ENCODE measurements at places on chromosomes 3 and 15.
A peak's percentile ranks its signal among the peaks of the same experiment; 100 is the strongest.

GRCh38 chr15:100224206-100225185 is 117.3 kb downstream of the ADAMTS17 start:
- no peak for DNase-seq

- no peak for DNase-seq
Measured at GRCh38 chr3:119331661-119332060, 37.5 kb downstream of the ARHGAP31 start.

GRCh38 chr15:33419701-33420100 is 108.9 kb downstream of the RYR3 start:
- no peak for DNase-seq

- DNase-seq = no peak
Measured at GRCh38 chr3:150480877-150481276, 65.4 kb downstream of the SERP1 start.

DNA sequence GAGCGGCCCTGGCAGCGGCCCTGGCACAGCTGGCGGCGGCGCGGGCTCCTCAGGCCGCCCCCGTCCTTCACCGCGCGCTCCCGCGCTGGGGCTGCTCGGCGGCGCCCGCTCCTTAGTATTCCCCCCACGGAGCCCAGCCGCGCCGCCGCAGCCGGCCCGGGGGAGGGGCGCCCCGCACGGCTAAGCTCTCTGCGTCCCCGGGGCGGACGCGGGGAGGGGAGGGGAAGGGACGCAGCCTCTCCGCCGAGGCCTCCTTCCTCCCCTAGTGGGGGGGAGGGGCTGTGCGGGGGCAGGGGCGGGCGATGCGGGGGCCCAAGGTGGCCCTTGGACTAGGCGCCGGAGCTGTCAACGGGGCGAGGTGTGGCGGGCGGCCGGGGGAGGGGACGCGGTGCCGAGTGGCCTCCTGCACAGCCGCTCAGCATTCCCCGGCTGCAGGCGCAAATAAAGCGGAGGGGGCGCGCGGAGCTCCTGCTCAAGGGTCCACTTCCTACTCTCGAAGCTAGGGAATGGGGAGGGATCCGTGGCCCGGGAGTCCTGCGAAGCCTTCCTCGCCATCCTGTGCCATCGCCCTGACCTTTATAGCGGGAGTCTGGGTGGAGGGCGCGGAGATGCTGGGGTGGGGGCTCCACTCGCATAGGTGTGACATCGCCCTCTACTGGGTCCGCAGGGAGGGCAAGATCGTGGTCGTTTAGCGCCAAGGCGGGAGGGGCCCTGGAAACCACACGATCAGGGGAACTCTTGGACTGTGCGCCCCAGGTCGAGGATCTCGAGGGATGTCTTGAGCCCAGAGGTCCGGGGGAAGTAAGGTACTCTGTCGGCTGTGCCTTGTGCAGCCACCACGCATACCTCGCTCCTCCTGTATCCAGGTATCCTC is 22.2 kb downstream of the EPHB3 start:
- no peak for DNase-seq

DNA sequence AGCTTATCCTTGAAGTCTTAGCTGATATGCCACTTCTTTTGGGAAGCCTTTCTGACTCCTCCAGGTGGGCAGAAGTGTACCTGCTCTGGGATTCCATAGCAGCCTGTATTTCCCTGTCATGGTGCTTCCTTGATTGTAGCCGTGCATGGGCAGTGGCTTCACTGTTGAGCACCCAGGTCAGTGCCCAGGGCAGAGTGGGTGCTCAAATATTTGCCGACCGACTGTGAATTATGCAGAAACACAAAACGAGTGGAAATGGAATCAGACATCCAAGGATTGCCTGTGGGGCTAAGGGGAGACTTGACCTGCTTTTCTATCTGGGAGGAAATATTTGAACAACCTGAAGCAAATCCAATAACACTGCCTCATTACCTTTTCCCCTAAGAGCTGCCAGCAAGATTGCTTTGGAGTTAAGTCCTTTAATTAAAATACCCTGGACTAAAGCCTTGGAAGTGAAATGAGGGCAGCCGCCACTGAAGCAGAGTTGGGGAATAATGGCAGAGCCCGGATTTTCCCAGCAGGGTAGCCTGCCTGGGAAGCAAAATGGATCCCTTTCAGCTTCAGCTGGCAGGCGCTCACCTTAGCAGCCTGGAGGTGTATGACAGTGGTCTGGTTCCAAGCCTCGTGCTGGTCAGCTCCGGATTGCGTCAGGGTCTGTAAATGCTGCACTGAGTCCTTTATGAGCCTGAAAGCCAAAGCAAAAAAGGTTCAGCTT is 14.9 kb downstream of the ACOX2 start:
- no peak for DNase-seq

DNA sequence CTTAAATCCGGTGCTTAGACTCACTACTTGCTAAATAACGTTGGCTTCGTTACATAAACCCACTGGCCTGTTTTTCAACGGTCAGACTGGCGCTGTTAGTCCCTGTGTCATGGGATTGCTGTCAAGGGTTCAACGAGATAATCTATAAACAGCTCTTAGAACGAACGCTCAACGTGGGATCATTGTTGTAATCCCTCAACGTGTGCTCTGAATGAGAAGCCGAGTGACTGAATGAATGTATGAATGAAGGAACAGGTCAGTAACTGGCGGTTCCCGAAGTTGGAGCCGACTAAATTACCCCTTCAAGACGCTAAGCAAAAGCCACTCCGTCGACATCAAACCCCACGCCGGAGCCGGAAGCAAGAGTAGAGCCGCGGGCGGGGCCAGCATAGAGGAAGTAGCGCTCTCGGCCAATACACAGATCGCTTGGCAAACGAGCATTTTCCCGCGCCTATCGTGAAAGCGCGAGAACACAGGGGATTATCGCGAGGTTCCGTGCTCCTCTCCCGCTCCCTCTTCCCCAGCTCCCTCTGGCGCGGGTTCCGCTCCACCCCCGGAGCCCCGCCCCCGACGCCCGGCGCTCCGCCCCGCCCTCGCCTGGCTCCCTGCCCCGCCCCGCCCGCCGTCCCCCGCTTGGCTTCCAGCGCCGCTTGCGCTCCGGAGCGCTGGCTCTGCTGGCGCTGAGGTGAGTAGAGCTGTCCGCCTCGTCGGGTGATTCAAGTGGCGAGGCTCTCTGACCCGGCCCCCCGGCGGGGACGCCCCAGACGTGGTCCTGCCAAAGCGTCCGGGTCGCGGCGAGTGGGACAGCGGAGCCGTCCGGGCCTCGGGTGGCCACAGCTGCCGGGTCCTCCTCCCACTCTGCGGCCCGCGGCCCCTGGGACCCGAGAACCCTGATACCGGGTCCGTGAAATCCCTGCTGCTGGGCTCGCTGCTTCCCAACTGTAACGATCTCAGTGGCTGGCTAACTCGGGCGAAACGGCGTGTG is at the start of gene LRRC28:
Gene LRRC28, plus strand, starts transcription at position 625 of the 985 bp plus-strand sequence. CDS start 4,477 bp downstream, outside the sequence.
- DNase-seq = peak; percentile 93

DNA sequence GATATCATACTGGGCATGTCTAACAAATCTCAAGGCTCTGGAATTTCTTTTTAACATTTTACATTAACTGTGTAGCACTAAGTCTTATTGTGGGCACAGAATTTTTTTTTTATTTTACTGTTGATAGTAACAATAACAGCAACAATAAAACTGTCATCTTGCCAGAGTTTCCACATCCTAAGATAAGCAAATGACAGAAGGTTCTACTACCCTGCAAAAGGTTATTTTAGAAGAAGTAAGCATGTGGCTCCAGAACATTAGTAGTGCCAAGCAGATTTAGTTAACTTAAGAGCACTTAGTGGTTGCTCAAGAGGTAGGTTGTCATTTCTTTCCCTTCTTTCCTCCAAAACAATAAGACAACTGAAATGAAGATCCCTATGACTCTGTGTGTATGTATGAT is 743.0 kb upstream of the CBLB start:
- no peak for DNase-seq

- DNase-seq = no peak
Measured at GRCh38 chr3:71128961-71129360, 454.6 kb downstream of the FOXP1 start.

- no peak for DNase-seq
Measured at GRCh38 chr3:114827495-114827894, 319.6 kb downstream of the ZBTB20 start.

DNA sequence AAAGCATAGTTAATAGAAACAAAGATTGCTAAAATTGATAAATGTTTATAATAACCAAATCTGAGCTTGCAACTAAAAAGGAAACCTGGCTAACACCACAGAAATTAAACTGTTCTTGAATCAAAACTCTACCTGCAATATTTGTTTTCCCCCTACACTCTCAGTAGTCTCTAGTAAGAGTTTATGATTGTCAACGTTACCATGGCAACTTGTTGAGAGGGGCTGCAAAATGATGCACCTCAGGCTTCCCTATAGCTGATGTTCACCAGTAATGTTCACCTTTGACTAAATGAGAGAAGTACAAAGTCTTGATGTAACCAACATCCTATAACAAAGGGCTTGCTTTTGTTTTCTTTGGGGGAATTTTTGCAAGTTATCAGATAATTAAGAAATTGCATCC is 101.1 kb upstream of the FHIT start:
- no peak for DNase-seq

- DNase-seq = no peak
Measured at GRCh38 chr3:10466186-10466585, 39.2 kb downstream of the ATP2B2 start.

GRCh38 chr3:170383567-170383966 is 26.1 kb downstream of the SKIL start:
- DNase-seq = no peak

DNA sequence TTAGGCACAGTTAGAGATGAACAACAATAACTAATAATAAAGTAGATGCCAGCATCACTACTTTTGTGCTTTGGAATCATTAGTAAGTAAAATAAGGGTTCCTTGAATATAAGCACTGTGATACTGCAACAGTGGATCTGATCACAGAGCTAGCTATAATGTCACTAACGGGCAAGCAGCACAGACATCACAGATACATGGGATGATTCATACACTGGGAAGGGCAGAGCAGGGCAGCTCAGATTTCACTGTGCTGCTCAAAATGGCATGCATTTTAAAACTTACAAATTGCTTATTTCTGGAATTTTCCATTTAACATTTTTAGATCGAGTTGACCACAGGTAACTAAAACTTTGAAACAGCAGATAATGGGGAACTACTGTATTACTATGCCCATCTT is 476.6 kb downstream of the FHIT start:
- no peak for DNase-seq
